Activated CD4-positive, CD25-positive, alpha-beta regulatory T cell (primary cell): ENCODE measurements at places on chromosomes 13 and 19.

DNA sequence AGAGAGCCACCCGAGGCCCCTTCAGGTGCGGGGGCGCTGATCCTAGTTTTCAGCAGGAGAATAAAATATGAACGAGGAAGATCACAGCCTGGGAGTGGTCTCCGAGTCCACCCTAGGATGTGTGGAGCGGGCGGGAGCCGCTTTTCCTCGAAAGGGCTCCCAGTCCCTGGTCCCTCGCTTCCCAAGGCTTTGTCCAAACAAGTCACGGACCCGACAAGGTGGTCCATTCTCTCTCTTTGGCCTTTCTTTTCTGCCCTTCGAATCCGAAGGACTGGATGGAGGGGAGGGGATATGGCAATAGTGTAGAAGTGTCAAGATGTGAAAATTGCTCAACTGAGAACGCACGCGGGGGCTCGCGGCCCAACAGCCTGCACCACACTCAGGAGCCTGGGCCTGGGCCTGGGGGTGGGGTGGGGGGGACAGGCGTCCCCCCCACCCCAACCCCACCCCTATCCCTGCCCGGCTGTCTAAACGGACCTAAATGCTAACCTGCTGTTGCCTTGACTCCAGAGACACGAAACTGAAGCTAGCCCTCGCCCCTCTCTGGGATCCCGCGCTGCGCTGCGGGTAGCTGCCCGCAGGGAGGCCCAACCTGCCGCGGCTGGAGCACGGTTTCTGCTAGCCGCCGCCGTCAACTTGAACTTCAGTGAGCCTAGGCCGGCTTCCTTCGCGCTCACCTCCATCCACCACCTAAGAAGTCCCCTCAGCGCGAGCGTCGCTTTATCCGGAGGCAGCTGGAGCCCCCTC is 7.1 kb downstream of the ZIC2 start:
- DNase-seq: no peak

DNA sequence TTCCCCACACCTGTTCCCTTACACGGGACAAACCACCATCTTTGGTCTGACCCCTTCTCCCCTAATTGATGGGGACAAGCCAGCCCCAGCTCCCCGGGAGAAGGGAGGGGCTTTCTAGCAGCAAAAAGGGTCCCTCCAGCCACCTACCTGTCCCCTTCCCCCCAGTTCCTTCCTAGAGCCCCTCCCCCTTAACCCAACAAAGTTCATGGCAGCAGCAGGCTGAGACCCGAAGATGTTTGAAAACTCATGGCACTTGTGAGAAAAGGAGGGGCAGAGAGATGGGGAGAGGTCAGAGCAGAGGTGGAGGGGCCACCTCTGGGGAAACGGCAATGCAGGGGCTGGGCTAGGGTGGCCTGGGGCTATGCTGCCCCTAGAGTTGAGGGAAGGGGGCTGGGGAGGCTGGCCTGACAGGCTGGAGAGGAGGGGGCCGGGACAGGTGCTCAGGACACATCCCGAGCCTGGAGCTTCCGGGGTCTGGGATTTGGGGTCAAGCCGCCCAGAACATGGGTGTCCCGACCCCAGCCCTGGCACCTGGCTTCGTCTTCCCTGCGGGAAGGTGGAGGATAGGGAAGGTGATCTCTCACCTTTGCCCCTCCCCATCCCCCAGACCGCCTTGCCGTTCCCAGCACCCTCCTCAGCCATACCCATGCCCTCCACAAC is 12.5 kb upstream of the ASF1B start:
- DNase-seq: no peak

GRCh38 chr19:46449228-46449627 is 20.5 kb upstream of the PNMA8C start:
- DNase-seq: no peak

DNA sequence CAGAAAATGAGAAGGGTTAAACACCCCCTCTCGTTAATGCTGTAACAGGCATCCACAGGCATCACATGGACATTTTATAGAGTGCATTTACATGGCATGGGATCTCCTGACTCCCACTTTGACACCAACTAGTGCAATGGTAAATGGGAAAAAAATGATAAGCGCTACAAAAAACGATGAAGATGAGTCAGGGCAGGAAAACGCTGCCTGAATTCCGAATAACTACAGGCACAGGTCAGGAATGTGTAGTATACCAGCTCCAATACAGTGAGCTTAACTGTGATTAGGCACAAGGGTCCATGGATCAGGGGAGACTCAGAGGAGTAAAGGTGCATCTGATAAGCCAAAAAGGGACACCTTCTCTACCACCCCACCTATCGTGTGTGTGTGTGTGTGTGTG is 223.6 kb downstream of the FOXO1 start:
- DNase-seq: no peak

GRCh38 chr13:70964124-70964523 is 855.9 kb upstream of the KLHL1 start:
- DNase-seq: no peak

GRCh38 chr13:109131698-109132257 is 502.4 kb downstream of the MYO16 start:
- DNase-seq: no peak

DNA sequence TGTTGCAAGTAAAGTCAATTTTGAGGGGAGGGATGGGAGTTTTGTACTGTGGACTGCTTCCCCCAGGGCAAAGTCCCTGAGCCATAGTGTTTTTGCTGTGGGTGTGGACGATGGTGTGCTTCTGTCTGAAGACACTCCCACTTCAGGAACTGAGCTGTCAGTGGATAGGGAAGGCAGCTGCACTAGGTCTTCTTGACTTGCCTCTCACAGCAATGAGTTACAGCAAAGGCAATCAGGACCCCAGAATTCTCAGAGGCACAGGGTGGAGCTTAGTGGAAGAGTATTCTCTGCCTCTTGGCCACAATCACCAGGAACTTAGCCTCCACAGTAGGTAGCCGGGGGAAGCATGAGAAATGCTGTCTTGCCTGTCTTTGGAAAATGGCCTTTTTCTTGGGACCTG is 1416.6 kb upstream of the MIR17HG start:
- DNase-seq: no peak

DNA sequence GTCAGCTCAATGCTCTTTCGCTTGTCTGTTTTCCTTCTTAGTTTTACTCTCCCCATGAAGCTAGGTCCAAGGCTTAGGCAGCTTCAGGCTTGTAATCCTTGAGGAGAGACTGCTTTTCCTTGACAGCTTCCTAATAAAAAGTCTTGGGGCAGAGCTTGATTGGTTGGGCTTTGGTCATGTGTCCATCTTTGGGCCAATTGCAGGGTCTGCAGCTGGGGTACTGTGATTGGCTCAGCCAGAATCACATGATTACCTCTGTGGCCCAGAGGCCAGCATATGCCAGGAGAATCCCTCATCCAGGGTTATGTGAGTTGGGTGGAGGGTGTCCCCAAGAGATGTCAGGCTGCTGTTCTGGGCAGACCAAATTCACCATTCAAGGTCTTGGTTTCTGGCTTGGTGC is 8.1 kb downstream of the KLK1 start:
- DNase-seq: no peak

DNA sequence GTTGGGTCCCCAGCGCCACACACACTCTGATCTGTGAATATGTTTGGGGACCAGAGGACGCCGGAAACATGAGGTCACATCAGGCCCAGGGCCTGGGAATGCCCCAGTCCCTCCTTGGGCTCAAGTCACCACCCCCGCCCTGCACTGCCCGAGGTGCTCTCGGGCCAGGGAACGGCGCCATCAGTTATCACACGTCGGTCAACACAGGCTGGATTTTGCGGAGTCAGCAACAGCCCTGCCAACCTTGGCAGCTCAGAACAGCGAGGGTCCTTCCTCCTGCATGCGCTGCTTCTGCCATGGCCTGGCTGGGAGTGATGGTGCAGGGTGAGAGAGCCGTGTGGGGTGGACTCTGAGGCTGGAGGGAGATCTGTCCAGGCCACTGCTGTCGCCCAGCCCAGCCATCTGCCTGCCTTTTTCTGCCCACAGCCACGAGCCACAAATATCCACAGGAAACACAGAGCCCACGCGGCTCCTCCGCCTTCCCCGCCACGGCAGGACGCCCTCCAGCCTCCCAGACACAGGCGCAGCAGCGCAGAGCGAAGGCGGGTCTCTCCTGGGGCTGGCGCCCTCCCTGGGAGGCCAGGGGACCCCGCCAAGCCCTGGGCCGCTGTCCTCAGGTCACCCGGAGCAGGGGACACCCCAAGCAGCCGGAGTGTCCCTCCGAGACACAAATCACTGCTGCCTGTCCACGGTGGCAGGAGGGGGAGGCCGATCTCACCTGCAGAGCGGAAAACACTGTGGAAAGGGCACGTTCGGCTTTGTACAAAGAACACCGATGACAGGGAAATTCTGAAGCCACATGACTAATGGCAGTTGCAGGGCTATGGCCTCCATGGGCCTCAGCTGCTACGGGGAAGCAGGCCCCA is 31.6 kb upstream of the CACTIN start:
- DNase-seq: no peak
